ENCODE measurements at places on chromosomes 7 and 10. TPM values are rescaled to one million over a fixed set of nuclear protein-coding genes. Genes with fewer than 3 reads are reported as not detected.
A peak's percentile ranks its signal among the peaks of the same experiment; 100 is the strongest.

ARHGEF35 gene
- 2.1 TPM for polyA plus RNA-seq

FHIP2A gene
- polyA plus RNA-seq = 17.2 TPM

CTAGE6 gene
- not detected for polyA plus RNA-seq

ZC3HAV1L gene
- 24.0 TPM for polyA plus RNA-seq

DNA sequence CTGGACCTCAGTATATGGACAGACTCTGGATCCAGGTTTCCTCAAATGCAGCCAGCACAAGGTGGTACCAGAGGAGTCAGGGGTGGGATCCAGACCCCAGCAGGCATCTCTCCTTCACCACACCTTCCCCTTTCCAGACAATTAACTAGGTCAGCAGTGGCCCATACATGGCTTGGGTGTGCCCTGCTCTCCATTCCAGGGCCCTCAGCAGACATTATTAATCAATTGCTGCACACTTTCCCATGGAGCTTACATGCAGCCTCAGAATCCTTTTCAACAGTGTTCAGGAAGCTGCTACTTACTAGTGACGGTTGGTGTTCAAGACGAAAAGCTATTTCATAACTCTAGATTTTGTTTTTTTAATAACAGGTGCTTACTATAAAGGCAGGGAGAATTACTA is 6.0 kb downstream of the COL13A1 start:
- DNase-seq = no peak

GRCh38 chr7:156309016-156309620 is 331.5 kb upstream of the RNF32 start:
- peak; percentile 63 for DNase-seq

DNA sequence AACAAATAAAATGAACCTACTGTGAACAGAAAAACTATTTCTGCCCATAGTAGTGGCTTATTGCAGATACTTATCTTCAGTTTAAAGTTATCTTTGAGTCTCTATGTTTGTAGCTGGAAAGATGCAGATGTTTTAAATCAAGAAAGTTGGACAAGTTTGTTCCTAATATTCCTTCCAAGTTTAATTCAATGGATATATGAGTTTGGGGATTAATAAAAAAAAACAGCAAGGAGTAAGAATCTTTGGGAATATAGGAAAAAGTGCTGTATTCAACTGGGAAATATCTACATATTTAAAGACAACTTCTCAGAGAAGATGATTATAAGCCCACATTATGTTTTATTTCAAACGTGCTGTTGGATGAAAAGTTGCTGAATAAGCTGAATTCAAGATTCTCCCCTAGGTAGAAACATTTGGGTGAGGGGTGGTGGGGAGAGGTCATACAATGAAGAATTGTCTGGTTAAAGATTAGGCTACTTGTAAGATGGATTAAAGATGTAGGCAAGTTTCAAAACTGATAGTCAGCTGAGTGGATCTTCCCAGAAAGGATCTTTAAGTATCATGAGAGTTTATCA is 1135.2 kb downstream of the CNTNAP2 start:
- peak; percentile 77 for DNase-seq

DNA sequence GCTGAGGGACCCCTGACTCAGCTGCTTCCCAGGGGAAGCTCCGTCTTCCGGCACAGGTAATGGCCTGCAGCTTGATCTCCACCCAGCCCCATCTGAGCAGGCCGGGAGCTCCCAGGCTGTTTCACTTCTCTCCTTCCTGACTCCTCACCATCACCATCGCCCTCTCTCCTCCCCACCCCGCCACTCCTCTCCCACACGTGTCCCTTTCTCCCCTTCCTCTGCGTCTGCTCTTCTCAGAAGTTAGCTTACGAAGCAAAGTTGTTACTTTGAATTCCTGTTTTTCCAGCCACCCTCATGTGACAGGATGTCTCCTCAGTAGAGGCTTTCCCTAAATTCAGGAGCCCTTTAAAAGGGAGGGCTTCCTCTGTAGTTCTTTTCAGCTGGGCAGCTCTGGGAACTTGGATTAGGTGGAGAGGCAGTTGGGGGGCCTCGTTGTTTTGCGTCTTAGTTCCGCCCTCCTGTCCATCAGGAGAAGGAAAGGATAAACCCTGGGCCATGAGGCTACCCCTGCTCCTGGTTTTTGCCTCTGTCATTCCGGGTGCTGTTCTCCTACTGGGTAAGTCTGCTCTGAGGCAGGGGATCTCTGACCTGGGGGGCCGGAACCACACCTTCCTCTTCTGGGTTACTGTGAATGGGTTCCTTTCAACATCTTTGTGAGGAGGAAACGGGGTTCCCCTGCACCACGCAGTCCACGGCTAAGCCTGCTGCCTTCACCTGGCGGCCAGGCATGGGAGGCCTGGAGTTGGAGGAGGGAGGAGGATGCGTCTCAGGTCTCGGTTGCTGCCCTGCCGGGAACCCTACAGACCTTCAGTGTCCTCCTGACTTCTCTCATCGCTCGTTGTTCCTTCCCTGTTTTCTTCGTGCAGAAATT is at the start of gene MRC1:
Gene MRC1 (plus strand): TSS at position 378 of the 871 bp plus-strand sequence. CDS start 118 bp downstream, at position 496.
- peak; percentile 80 for DNase-seq

GRCh38 chr10:132627666-132628531 is 90.3 kb downstream of the INPP5A start:
- peak; percentile 53 for DNase-seq

- no peak for DNase-seq
Observed at GRCh38 chr7:85075864-85076263, 111.0 kb downstream of the SEMA3D start.

GRCh38 chr7:8040768-8041369 is 72.3 kb downstream of the GLCCI1 start:
- no peak for DNase-seq
